T-cell (primary cell): ENCODE measurements at places on chromosomes 4 and X.

- DNase-seq, result no peak
Observed at GRCh38 chrX:132442691-132443090, 46.1 kb downstream of the MBNL3 start.

DNA sequence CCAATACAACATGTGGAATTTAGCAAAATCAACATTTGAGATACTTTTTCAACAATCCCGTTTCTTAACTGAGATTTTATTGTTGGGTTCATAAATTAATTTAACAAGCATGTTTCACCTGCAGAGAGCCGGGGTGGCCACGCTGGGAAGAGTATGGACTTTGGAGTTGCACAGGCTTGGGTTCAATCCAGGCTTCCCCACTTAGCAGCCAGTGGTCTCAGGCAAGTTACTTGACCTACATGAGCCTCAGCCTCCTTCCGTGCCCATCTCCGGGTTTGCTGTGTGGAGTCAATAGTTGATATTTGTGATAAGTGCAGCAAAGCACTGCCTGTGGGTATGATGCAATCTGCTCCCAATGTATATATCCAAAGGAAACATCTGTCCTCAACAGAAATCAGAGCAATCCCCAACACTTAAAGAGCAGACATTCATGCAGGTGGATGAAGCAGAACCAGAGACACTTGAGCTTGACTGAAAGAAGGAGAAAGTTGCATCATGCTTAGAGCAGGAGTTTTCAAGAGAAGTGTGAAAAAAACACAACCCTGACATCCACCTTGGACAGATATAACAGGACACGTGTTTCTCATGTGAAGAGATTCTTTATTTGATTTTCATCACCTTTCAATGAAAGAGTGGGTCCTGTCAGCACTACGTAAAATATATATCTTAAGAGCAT, 5.1 kb downstream of the CYTL1 start:
- no peak for DNase-seq

DNA sequence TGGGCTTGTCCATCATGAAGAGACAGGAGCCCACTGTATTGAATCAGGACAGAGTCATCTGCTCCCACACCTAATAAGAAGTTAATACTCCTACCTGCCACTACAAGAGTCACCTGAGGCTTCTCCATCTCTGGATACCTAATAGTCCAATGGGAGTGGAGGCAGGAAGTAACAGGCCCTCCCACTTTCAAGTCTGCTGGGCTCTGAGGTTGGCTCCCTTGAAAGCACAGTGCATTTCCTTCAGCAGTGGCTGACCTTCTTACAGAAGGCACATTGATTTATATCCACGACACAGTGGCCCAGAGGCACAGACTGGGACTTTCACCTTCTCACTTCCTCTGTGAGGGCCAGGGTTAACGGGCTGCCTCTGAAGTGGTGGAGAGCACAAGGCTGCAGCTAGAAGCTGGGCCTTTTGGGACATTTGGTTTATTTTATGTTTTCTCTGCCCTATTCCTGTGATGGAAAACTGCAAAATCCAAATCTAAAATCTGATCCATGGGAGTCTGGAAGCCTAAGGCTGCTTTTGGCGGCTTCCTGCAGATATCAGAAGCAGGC, 38.1 kb downstream of the FRG2 start:
- DNase-seq, result no peak

DNA sequence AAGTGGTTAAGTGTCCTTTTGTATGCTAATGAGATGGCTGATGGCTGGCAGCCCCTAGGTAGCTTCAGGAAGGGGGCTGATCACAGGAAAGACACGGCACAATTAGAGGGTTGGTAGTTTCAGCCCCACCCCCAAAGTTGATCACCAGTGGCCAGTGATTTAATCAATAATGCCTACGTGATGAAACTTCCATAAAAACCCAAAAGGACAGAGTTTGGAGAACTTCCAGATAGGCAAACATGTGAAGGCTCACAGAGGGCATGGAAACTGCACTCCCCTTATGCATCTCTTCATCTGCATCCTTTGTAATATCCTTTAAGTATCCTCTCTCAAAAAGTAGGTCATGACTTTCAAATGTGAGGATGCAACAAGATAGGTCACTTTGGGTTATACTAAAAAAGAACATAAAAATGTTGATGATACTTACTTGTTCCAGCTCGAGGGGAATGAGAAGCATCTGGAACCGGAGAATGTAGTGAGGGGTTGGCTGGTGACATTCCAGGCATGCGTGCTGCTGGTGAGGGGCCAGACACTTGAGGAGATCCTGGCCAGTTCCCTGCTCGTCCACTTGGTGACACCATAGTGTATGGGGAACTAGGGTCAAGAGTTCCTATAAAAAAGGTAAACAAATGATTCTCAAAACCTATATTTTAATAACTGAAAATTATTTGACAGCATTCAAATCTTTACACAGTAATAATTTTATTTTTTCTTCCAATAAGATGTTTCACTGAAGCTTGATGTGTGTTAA, 16.7 kb upstream of the CXorf38 start:
- no peak for DNase-seq

DNA sequence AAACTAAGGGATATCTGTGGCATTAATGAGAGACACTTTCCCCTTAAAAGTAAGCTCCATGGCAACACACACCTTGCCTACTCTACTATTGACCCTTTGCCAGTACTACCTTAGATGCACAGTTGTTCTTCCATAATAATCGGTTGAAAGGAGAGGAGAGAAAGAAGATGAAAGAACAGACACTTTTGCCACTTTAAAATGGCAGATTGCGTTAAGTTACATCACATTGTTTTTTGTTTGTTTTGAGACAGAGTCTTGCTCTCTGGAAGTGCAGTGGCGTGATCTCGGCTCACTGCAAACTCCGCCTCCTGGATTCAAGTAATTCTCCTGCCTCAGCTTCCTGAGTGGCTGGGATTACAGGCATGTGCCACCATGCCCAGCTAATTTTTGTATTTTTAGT, 239.8 kb downstream of the SCFD2 start:
- no peak for DNase-seq

DNA sequence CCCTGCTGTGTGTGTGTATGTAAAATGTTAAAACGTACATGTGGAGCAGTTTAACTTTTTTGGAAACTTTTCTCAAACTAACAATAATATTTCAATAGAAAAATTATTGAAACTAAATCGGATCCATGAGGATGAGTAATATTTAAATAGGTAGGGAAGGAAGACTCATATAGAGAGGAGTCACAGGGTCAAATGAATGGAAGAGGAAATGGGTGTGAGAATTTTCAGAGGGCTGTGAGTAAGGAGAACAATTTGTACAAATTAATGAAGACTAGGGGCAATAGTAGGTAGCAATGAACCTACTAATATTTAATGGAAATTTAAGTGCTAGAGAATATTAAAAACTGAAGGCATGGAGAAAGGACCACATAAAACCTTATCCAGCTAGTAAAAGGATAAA, 290.7 kb upstream of the PCDH18 start:
- no peak for DNase-seq

- DNase-seq, result no peak
Observed at GRCh38 chr4:29047341-29048041, 1672.7 kb upstream of the PCDH7 start.

DNA sequence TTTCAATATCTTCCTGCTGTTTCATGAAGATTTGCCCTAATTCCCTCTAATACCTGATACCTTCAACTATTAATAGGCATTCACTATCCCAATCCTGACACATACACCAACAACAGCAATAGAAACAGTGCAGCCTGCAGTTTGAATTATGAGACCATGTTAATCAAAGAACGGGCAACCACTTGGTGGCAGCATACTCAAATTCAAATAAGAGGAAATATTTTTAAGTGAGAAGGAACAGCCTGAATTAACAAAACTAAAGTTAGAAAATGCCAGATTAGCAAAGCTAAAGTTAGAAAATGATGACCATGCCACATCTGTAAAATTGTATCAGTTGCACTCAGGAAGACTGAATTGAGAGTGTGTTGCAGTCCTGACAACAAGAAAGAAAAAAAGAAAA, 204.9 kb downstream of the SMARCA1 start:
- DNase-seq, result no peak

DNA sequence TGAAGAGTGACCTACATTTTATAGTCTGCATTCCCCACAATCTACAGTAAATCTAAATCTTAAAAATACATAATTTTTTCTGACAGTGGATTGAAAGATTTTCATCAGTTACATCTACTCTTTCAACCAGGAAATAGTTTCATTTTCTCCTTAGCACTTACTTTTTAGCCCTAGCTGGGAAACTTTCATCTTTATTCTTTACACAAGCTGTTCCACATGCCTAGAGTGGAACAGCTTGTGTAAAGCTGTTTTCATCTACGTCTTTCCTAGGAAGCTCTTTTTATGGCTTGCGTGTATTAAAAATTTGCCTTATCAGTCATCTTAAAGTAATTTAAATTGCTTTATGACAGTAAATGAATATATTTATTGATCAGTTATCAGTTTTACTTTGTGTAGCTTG, 40.5 kb downstream of the RBPJ start:
- DNase-seq, result no peak

GRCh38 chrX:153836921-153837320, 6.6 kb upstream of the PDZD4 start:
- no peak for DNase-seq

- no peak for DNase-seq
Observed at GRCh38 chrX:41935832-41936231, 12.5 kb upstream of the CASK start.

- DNase-seq, result no peak
Observed at GRCh38 chr4:170671171-170671570, 581.4 kb upstream of the AADAT start.

DNA sequence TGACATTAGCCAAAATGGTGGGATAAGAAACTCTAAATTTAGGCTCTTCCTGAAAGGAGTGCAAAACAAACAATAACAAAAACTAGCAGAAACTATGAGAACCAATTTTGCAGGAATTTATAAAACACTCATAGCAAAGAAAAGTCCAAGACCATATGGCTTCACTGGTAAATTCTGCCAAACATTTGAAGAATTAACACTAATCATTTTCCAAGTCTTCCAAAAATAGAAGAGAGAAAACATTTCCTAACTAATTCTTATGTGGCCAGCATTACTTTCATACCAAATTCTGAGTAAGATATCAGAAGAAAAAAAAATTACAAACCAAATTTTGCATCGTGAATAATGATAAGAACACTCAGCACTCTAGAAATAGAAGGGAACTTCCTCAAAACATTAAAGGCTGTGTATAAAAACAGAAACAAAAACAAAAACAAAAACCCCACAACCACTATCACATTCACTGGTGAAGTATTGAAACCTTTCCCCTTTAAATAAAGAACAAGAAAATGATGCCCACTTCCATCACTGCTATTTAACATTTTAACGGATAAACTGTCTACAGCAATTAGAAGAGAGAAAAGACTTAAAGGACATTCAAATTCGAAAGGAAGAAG, 524.3 kb upstream of the GALNTL6 start:
- DNase-seq, result no peak

- no peak for DNase-seq
Observed at GRCh38 chrX:41189156-41189555, 103.9 kb downstream of the USP9X start.

DNA sequence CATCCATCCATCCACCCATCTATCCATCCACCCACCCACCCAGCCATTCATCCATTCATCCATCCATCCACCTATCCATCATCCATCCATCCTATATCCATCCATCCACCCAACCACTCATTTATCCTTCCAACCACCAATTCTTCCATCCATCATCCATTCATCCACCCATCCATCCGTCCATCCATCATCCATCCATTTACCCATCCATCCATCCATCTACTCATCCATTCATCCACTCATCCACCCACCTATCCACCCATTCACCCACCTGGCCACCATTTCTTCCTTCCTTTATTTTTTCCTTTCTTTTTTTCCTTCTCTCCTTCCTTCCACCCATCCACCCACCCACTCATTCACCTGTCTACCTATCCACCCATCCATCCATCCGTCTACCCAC, 25.2 kb downstream of the HTRA3 start:
- DNase-seq, result no peak
